ENCODE measurements at places on chromosomes 4 and X. TPM values are rescaled to one million over a fixed set of nuclear protein-coding genes. Genes with fewer than 3 reads are reported as not detected.

GAB3 gene
- 9.6 TPM for total RNA-seq

ODAM gene
- not detected for total RNA-seq

GRCh38 chr4:24889991-24890390 is 22.9 kb downstream of the CCDC149 start:
- no peak overlapping the region for H3K4me3 ChIP-seq
- no peak for DNase-seq

PAGE5 gene
- not detected for total RNA-seq

DNA sequence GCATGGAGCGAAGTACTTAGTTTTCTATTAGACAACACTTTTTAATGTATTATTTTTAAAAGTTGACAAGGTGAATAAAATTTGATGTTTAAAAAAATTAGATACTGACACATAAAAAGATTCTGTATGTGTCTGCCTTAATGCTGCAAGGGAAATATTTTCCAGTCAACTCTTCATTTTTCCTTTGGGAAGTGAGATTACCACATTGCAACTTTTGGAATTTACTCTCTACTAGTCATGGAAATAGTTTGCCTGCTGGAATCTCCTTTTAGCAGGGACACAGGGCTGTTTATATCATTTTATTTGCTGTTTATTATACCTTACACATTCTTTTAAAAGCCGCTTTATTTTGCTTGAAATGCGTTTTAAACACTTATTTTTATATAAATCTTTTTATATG is 135.1 kb downstream of the MID1 start:
- no peak overlapping the region for H3K4me3 ChIP-seq
- no peaks in the 10 kb centered on the region for H3K27me3 ChIP-seq
- H3K27ac ChIP-seq, result no peak overlapping the region
- no peaks in the 10 kb centered on the region for H3K36me3 ChIP-seq

PPARGC1A gene
- total RNA-seq, result 13.4 TPM

- no peak overlapping the region for H3K27ac ChIP-seq
- H3K27me3 ChIP-seq, result no peaks in the 10 kb centered on the region
- no peaks in the 10 kb centered on the region for H3K36me3 ChIP-seq
These were observed 48.3 kb downstream of the ATXN3L start for GRCh38 chrX:13271511-13271910.

SMR3B gene
- total RNA-seq, result not detected

DNA sequence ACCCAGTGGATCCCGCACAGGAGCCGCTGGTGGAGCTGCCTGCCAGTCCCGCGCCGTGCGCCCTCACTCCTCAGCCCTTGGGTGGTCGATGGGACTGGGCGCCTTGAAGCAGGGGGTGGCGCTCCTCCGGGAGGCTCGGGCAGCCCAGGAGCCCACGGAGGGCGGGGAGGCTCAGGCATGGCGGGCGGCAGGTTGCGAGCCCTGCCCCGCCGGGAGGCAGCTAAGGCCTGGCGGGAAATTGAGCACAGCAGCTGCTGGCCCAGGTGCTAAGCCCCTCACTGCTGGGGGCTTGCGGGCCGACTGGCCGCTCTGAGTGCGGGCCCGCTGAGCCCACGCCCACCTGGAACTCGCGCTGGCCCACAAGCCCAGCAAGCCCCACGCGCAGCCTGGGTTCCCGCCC is 127.1 kb upstream of the TMEM164 start:
- no peak for DNase-seq
- no peaks in the 10 kb centered on the region for H3K27me3 ChIP-seq
- H3K4me1 ChIP-seq, result no peaks in the 10 kb centered on the region
- no peaks in the 10 kb centered on the region for H3K36me3 ChIP-seq
- no peak overlapping the region for H3K4me3 ChIP-seq
- no peak overlapping the region for H3K27ac ChIP-seq

DNA sequence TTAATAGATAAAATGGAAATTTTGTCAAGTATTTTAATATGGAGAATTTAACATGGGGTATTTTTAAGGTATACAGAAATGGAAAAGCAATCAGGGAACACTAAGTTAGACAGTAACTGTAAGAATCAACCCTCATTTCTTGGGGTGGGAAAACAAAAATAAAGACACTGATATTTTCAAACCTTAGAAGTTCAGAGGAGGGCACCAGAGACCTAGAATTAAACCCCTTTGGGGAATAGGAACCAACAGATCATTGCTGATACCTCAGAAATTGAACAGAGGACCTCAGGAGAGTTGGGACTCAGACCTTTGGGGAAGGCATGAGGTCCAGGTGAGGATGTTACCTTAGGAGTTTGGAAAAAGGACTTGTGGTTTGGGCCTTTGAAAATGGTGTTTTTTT is 435.6 kb downstream of the TMA16 start:
- H3K27ac ChIP-seq, result no peak overlapping the region
- H3K4me3 ChIP-seq, result no peak overlapping the region
- DNase-seq, result no peak
- H3K27me3 ChIP-seq, result no peaks in the 10 kb centered on the region

H2BW2 gene
- not detected for total RNA-seq

- no peak overlapping the region for H3K27ac ChIP-seq
- no peak for DNase-seq
- H3K27me3 ChIP-seq, result no peaks in the 10 kb centered on the region
- no peaks in the 10 kb centered on the region for H3K4me1 ChIP-seq
- no peak overlapping the region for H3K4me3 ChIP-seq
- no peaks in the 10 kb centered on the region for H3K36me3 ChIP-seq
These were observed 19.2 kb downstream of the MEPE start for GRCh38 chr4:87851953-87852352.

- no peak overlapping the region for H3K4me3 ChIP-seq
- H3K36me3 ChIP-seq, result no peaks in the 10 kb centered on the region
- H3K27me3 ChIP-seq, result no peaks in the 10 kb centered on the region
- no peak for DNase-seq
- H3K27ac ChIP-seq, result no peak overlapping the region
- H3K4me1 ChIP-seq, result no peaks in the 10 kb centered on the region
These were observed 235.2 kb upstream of the HDX start for GRCh38 chrX:84737471-84737871.

DNA sequence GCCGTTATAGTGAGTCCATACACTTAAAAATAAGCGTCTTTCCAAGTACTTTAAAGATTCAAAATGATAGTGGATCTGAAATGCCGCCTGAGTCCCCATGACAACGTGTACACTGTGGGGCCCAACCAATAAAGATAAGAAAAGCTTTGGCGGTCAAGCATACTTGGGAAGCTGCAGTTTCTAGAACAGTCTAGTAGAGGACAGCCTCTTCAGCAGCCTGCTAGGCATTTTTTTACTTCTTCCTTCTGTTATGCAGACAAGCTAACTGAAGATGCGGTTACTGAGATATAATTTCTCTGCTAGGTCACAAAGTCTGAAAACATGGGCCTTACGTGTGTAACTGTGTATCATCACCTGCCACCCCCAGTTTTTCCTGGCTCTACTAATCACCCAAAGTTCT is 402 bp upstream of the UPRT start:
- H3K27ac ChIP-seq, result peak overlapping the region; percentile 97
- H3K4me1 ChIP-seq, result peaks cover 11% of the 10 kb centered on the region
- no peaks in the 10 kb centered on the region for H3K27me3 ChIP-seq
- no peaks in the 10 kb centered on the region for H3K36me3 ChIP-seq
- peak overlapping the region; percentile 98 for H3K4me3 ChIP-seq

GRCh38 chr4:140851032-140851636 is 94.9 kb upstream of the TBC1D9 start:
- H3K4me3 ChIP-seq, result no peak overlapping the region
- H3K27me3 ChIP-seq, result peaks cover 2% of the 10 kb centered on the region
- no peak overlapping the region for H3K27ac ChIP-seq

- peak overlapping the region; percentile 99 for H3K27ac ChIP-seq
- no peaks in the 10 kb centered on the region for H3K27me3 ChIP-seq
- no peaks in the 10 kb centered on the region for H3K36me3 ChIP-seq
- no peak for DNase-seq
These were observed 642 bp downstream of the HMGN5 start for GRCh38 chrX:81201071-81201470.

CCDC120 gene
- total RNA-seq, result 17.6 TPM

- DNase-seq, result no peak
- no peak overlapping the region for H3K4me3 ChIP-seq
These were observed 58.8 kb upstream of the ATP6AP2 start for GRCh38 chrX:40521868-40522450.

MGARP gene
- total RNA-seq, result 0.69 TPM

DNA sequence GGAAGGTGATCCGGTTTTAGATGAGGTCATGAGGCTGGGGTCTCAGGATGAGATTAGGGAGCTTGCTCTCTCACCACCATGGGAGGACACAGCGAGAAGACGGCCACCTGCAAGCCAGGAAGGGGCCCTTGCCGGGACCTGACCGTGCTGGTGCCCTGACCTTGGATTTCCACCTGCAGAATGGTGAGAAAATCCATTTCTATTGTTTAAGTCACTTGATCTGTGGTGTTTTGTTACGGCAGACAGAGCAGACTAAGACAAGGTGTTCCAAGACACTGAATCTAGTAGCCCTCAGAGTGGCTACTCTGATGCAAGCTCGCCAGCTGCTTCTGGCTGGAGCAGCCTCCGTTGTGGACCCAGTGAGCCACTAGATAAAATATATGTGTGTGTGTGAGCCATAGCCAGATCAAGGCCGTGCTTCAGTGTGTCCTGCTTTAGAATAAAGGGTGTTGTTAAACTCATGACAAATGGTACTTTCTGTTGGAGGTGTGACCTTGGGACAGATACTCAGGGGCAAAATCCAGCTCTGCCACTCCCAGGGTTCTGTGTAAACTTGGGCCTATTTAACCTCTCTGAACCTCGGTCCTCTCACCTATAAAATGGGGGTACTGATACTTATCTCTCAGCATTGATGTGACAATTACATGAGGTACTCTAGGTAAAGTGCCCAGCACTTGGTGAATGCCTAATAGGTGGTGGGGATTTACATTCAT is 67.9 kb upstream of the STX18 start:
- H3K27ac ChIP-seq, result no peak overlapping the region
- H3K4me1 ChIP-seq, result peaks cover 4% of the 10 kb centered on the region
- no peak for DNase-seq
- peaks cover 5% of the 10 kb centered on the region for H3K27me3 ChIP-seq

- peak overlapping the region; percentile 99 for H3K27ac ChIP-seq
- H3K4me3 ChIP-seq, result peak overlapping the region; percentile 99
- peaks cover 15% of the 10 kb centered on the region for H3K36me3 ChIP-seq
- H3K4me1 ChIP-seq, result peaks cover 7% of the 10 kb centered on the region
- H3K27me3 ChIP-seq, result peaks cover 8% of the 10 kb centered on the region
These were observed 1.5 kb downstream of the ZNF718 start for GRCh38 chr4:125833-126232.

ERCC6L gene
- 1.2 TPM for total RNA-seq

DNA sequence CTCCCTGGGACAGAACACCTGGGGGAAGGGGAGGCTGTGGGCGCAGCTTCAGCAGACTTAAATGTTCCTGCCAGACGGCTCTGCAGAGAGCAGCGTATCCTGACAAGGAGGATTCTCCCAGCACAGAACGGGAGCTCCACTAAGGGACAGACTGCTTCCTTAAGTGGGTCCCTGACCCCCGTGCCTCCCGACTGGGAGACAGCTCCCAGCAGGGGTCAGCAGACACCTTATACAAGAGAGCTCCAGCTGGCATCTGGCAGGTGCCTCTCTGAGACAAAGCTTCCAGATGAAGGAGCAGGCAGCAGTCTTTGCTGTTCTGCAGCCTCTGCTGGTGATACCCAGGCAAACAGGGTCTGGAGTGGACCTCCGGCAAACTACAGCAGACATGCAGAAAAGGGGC is 44.5 kb upstream of the FAAH2 start:
- peaks cover 2% of the 10 kb centered on the region for H3K27me3 ChIP-seq
- H3K4me1 ChIP-seq, result no peaks in the 10 kb centered on the region
- no peak overlapping the region for H3K27ac ChIP-seq
- H3K4me3 ChIP-seq, result no peak overlapping the region
- peaks cover 5% of the 10 kb centered on the region for H3K36me3 ChIP-seq
- DNase-seq, result no peak

DNA sequence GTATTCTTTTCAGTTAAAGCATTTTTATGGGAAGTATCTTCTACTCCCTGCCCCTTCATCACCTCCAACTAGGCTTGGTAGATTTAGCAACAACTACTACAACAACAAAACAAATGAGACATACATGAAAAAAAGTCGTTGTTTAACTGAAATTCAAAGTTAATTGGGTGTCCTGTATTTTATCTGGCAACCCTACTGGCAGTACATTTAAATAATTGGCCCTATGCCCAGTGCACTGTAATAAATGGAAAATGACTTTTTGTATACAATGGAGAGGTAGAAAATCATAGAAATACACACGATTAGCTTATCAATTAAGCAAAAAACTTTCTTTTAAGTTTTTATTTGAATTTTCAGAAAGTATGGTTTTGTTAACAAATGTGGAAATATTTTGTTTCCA is 21.4 kb upstream of the CLGN start:
- no peak overlapping the region for H3K4me3 ChIP-seq
- no peaks in the 10 kb centered on the region for H3K4me1 ChIP-seq
- H3K27ac ChIP-seq, result no peak overlapping the region

DCX gene
- 614 TPM for total RNA-seq

ART3 gene
- not detected for total RNA-seq

DNA sequence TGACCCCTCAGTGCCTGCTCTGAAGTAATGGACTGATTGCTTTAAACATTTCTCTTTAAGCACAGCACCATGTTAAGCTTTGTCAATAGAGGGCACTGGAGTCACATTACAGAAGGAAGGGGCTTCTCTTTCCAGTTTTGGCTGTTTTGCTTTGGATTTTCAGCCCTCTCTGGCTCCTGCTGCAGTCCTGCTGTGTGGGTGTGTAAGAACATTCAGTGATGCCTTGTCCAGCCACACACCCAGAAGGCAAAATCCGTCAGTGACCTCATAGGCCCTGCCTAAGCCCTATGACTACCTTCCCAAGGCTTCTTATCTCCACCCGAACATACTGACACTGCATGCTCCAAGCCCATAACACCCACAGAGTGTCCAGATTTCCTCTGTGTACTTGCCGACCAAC is 215.3 kb upstream of the CTSO start:
- H3K4me1 ChIP-seq, result no peaks in the 10 kb centered on the region
- DNase-seq, result no peak
- H3K27ac ChIP-seq, result no peak overlapping the region
- no peaks in the 10 kb centered on the region for H3K27me3 ChIP-seq
- H3K36me3 ChIP-seq, result no peaks in the 10 kb centered on the region

FAM47A gene
- total RNA-seq, result not detected

DNA sequence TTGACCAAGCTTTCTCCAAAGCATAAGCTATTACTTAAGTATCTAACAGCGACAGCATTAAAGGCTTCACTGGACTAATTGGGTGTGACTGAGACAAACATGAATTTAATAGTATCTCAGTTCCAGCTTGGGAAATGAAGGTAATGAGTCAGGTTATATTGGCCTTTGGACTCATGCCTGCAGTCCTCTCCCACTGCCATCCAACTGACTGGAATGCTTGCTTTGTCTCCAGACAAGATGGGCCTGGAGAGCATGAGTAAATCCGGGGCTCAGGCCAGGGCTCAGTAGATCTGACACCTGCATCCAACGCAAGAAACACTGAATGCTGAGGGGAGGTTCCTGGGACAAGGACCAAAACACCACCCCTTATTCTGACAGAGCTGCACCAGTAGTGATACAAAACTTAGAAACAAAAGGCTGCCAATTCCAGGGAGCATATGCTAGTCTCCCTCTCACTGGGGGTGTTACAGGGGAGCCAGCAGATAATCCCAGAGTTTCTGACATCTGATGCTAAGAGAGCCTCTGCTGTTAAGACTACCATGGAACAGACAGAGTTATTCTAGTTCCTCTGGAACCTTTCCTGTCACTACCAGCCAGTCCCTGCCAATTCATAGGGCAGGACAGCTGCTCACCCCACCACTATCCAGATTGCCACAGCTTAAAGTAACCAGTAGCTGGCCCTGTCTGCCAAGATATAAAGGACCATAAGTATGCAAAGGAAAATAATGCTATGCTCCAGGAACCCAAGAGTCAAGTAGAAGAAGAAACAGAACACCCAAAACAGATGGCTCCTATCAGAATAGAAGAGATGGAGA is 293.8 kb downstream of the IQCM start:
- no peak overlapping the region for H3K27ac ChIP-seq
- H3K27me3 ChIP-seq, result peaks cover 4% of the 10 kb centered on the region
- H3K36me3 ChIP-seq, result no peaks in the 10 kb centered on the region
- H3K4me3 ChIP-seq, result no peak overlapping the region
- peaks cover 3% of the 10 kb centered on the region for H3K4me1 ChIP-seq

Data from glutamatergic neuron (in vitro differentiated cells).